ENCODE measurements at places on chromosomes 1 and 21. TPM values are rescaled to one million over a fixed set of nuclear protein-coding genes. Genes with fewer than 3 reads are reported as not detected.
A peak's percentile ranks its signal among the peaks of the same experiment; 100 is the strongest.

GRCh38 chr1:60833173-60833572 lies 249.2 kb upstream of the NFIA start:
- H3K27me3 ChIP-seq = peaks cover 14% of the 10 kb centered on the region
- no peak overlapping the region for H3K27ac ChIP-seq
- H3K36me3 ChIP-seq = no peaks in the 10 kb centered on the region
- DNase-seq = no peak

DNA sequence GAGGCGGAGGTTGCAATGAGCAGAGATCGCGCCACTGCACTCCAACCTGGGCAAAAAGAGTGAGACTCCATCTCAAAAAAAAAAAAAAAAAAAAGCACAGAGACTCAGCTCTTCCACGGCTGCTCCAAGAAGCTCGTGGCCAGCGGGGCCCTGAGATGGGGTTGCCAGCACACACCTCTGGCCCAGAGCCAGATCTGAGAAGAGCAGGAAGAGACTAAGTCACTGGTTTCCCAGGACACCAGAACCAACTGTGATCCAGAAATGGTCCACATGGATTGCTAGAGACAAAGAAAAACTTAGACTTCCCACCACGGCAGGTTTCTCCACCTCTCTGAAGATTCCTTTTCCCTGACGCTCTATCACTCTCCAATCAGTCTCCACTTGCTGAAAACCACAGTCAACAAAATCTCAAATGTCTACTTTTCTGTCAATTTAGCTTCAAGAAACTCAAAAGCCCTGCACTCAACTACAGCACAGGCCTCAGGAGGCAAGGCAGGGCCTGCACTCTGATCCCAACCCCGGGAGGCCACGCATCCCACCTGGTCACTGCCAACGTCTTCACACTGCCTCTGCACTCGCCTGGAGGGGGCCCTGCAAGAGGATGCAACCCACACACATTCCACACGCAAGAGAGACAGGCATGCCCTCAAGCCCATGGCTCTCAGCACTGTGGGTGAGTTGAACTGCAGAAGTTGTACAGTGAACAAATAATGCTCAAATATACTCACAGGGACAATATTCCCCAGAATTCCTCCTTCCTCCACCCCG lies 79.0 kb downstream of the NPHP4 start:
- H3K27ac ChIP-seq = no peak overlapping the region
- H3K36me3 ChIP-seq = no peaks in the 10 kb centered on the region
- no peaks in the 10 kb centered on the region for H3K27me3 ChIP-seq
- DNase-seq = no peak
- H3K4me1 ChIP-seq = peaks cover 2% of the 10 kb centered on the region

DNA sequence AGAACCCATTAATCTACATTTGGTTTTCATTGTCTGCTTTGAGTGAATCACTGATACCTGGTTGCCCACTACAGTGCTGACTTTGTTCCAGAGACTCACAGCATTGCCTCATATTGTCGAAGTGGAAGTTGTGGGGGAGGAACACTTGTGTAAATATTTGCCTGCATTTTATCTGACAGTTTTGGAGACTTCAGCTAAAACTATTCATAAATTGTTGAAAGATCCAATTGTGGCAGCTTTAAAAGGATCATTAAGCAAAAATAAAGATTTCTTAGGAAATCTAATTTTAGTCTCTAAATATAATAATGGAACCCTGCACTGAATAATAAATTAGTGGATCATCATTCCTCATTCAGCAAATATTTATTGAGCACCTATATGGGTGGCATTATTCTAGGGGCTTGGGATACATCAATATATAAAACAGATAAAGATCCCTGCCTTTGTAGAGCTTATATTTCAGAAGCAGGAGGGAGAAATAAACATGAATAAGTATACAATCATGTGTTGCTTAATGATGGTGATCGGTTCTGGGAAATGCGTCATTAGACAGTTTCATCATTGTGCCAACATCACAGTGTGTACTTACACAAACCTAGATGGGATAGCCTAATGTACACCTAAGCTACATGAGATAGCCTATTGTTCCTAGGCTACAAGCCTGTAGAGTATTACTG lies 73.5 kb downstream of the OSBPL9 start:
- H3K4me3 ChIP-seq = no peak overlapping the region
- H3K4me1 ChIP-seq = peaks cover 12% of the 10 kb centered on the region
- no peak overlapping the region for H3K27ac ChIP-seq
- H3K36me3 ChIP-seq = no peaks in the 10 kb centered on the region
- no peak for DNase-seq
- no peaks in the 10 kb centered on the region for H3K27me3 ChIP-seq

GRCh38 chr1:157319567-157319966 lies 181.4 kb upstream of the ETV3 start:
- H3K36me3 ChIP-seq = peaks cover 13% of the 10 kb centered on the region
- no peak overlapping the region for H3K27ac ChIP-seq
- H3K27me3 ChIP-seq = peaks cover 13% of the 10 kb centered on the region
- H3K4me1 ChIP-seq = no peaks in the 10 kb centered on the region

GRCh38 chr1:67700692-67701410 lies 15.8 kb downstream of the GADD45A start:
- H3K27me3 ChIP-seq = no peaks in the 10 kb centered on the region
- DNase-seq = no peak
- no peaks in the 10 kb centered on the region for H3K36me3 ChIP-seq

- no peak for DNase-seq
- no peaks in the 10 kb centered on the region for H3K27me3 ChIP-seq
- H3K27ac ChIP-seq = peak overlapping the region; percentile 91
- no peak overlapping the region for H3K4me3 ChIP-seq
Observed at GRCh38 chr1:89720839-89721238, 87.9 kb downstream of the LRRC8C start.

DNA sequence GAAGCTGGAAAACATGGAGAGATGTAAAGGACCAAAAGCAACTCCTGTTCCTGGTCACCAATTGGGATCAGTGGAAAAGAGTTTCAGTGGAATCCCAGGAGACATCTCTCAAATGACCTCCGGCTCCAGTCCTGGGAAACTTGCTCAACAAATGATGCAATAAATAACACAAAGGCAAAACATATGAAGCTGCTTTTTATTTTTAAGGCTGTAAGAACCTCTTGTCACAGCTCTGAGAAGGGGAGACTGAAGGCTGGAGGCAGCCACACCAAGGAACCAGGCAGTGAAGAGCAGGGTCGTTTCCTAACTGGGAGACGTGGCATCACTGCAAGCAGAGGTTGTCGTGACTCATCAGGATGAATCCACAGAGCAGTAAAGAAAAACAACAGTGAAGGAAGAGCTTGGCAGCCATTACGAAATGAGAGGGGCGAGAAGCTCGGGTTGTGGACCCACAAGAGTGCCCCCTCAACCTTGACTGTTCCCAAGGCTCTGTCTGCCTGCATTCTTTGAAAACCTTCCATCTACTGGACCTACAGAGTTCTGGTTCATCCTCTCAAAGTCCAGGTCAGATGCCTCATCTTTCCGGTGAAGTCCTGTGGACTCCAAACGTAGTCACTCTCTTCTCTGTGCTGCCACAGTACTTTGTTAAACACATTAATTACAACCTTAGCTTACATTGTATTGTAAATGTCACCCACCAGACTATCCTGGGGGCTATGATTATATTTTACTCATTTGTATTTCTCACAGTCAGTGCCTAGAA lies 32.1 kb downstream of the JAK1 start:
- no peaks in the 10 kb centered on the region for H3K36me3 ChIP-seq
- no peak for DNase-seq
- H3K4me1 ChIP-seq = peaks cover 85% of the 10 kb centered on the region
- no peaks in the 10 kb centered on the region for H3K27me3 ChIP-seq

DNA sequence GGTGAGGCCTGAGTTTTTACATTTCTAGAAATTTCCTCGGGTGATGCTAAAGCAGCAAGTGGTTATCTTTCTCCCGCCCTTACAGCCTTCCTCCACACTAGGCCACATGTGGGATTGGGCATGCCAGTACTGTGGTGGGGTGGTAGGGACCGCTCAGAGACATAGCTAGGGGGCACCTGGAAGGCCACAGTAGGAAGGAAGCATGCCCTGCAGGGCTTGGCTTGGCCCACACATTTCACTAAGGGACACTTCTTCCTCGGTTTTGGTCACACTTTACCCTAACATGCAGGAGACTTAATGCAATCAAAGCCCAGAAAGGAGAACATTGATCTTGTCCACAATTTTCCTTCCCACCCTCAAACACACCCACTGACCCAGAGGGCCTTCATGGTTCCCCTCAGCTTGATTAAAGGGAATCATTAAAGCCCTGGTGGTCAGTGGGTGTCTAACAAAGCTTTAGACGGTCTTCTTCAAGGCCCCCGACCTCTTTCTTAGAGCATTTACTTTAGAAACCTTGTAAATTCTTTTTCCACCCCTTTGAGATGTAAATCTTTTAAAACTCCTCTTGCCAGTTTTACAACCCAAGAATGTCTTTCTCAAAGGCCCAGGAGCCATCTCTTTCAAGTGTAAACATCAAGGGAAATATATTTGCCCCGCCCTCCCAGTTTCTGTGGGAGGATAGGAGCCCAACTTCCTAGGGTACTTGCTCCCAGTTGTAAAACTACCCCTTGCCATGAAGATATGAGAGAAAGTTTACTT lies 246.4 kb upstream of the PTBP2 start:
- H3K36me3 ChIP-seq = no peaks in the 10 kb centered on the region
- no peak overlapping the region for H3K27ac ChIP-seq
- H3K4me1 ChIP-seq = no peaks in the 10 kb centered on the region
- DNase-seq = no peak
- no peak overlapping the region for H3K4me3 ChIP-seq
- peaks cover 4% of the 10 kb centered on the region for H3K27me3 ChIP-seq

GRCh38 chr1:47995306-47996050 lies 1.7 kb downstream of the TRABD2B start:
- no peak overlapping the region for H3K27ac ChIP-seq
- H3K36me3 ChIP-seq = no peaks in the 10 kb centered on the region
- DNase-seq = no peak
- peaks cover 12% of the 10 kb centered on the region for H3K4me1 ChIP-seq
- H3K27me3 ChIP-seq = peaks cover 33% of the 10 kb centered on the region
- peak overlapping the region; percentile 79 for H3K4me3 ChIP-seq

- no peaks in the 10 kb centered on the region for H3K27me3 ChIP-seq
- peak overlapping the region; percentile 87 for H3K27ac ChIP-seq
- H3K36me3 ChIP-seq = no peaks in the 10 kb centered on the region
- H3K4me1 ChIP-seq = peaks cover 13% of the 10 kb centered on the region
Observed at GRCh38 chr1:84078108-84078841, 65.8 kb upstream of the PRKACB start.

- H3K4me1 ChIP-seq = no peaks in the 10 kb centered on the region
- H3K36me3 ChIP-seq = no peaks in the 10 kb centered on the region
- H3K4me3 ChIP-seq = no peak overlapping the region
- no peak overlapping the region for H3K27ac ChIP-seq
Observed at GRCh38 chr1:42128964-42129363, 24.2 kb upstream of the GUCA2B start.

DNA sequence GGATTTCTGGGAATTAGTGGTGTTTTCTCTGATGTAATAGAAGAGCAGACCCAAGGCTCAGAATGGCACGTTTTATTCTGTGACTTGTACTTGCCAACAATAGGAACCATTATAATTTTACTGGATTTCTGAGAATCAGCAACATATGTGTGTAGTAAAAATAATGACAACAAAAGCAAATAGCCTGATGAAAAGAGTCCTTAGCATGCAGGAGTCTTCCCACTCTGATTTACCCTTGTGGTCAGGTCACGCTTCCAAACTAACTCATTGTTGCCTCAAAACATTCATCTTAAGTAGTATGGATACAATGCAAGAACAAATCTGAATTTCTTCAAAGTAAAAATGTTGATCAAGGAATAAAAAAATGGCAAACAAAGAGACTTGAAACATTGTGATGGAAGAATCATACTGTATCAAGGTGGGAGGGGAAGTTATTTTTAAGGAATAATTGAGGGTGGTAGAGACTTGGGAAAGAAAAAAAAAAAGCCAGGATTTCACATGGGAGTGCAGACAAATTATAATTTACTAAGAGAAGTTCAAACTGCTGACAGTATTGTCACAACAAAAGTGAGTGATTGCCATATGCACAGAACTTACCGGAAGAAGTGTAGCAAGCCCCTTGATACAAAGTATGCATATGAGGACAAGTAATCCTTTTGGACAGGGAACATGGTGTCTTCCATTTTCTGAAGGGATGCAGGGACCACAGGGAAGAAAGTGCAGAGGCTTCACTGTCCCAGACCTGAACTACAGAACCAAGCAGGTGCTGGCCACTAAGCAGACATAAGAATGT lies 31.2 kb upstream of the RGL1 start:
- no peaks in the 10 kb centered on the region for H3K4me1 ChIP-seq
- no peaks in the 10 kb centered on the region for H3K27me3 ChIP-seq
- no peak overlapping the region for H3K4me3 ChIP-seq

GRCh38 chr1:206776229-206776628 lies 3.9 kb upstream of the IL10 start:
- no peak for DNase-seq
- H3K36me3 ChIP-seq = no peaks in the 10 kb centered on the region
- H3K4me1 ChIP-seq = peaks cover 28% of the 10 kb centered on the region
- H3K27me3 ChIP-seq = no peaks in the 10 kb centered on the region
- H3K4me3 ChIP-seq = no peak overlapping the region

GRCh38 chr1:18100491-18101063 lies 7.0 kb upstream of the IGSF21 start:
- no peak overlapping the region for H3K27ac ChIP-seq
- H3K4me3 ChIP-seq = no peak overlapping the region
- no peaks in the 10 kb centered on the region for H3K36me3 ChIP-seq
- DNase-seq = peak; percentile 26
- H3K27me3 ChIP-seq = peaks cover 24% of the 10 kb centered on the region
- H3K4me1 ChIP-seq = no peaks in the 10 kb centered on the region

- H3K4me3 ChIP-seq = no peak overlapping the region
- no peak overlapping the region for H3K27ac ChIP-seq
- no peak for DNase-seq
- H3K27me3 ChIP-seq = no peaks in the 10 kb centered on the region
Observed at GRCh38 chr1:243280571-243281129, 24.8 kb downstream of the SDCCAG8 start.

- no peak overlapping the region for H3K27ac ChIP-seq
- no peak overlapping the region for H3K4me3 ChIP-seq
- H3K36me3 ChIP-seq = peaks cover 20% of the 10 kb centered on the region
- no peaks in the 10 kb centered on the region for H3K27me3 ChIP-seq
- peaks cover 4% of the 10 kb centered on the region for H3K4me1 ChIP-seq
Observed at GRCh38 chr1:55065648-55066047, 26.3 kb downstream of the PCSK9 start.

DNA sequence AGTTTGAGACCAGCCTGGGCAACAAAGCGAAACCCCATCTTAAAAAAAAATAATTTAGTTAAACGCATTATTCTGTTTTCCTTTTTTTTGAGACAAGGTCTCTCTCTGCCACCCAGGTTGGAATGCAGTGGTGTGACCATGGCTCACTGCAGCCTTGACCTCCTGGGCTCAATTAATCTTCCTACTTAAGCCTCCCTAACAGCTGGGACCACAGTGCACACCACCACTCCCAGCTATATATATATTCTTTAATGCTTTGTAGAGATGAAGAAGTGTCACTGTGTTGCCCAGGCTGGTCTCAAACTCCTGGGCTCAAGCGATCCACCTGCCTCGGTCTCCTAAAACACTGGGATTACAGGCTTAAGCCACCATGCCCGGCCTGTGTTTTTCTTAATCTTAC lies 7.7 kb upstream of the KLF17 start:
- no peaks in the 10 kb centered on the region for H3K36me3 ChIP-seq
- peaks cover 12% of the 10 kb centered on the region for H3K27me3 ChIP-seq
- H3K4me1 ChIP-seq = no peaks in the 10 kb centered on the region
- no peak for DNase-seq
- H3K27ac ChIP-seq = no peak overlapping the region

- no peaks in the 10 kb centered on the region for H3K4me1 ChIP-seq
- no peak for DNase-seq
Observed at GRCh38 chr21:39321424-39321823, 8.0 kb upstream of the BRWD1 start.

The GBP2 gene
- 164 TPM for total RNA-seq

The HPDL gene
- total RNA-seq = 1.5 TPM

The KRTAP13-2 gene
- total RNA-seq = not detected

The S100A2 gene
- total RNA-seq = not detected

The DUSP23 gene
- 15.6 TPM for total RNA-seq

The TCEA3 gene
- 37.7 TPM for total RNA-seq

The GTF2B gene
- total RNA-seq = 44.3 TPM

The AQP10 gene
- not detected for total RNA-seq

The LIN28A gene
- not detected for total RNA-seq
